ENCODE measurements at places on chromosomes 16 and 17.

GRCh38 chr17:81482673-81483072, 29.9 kb downstream of the ACTG1 start:
- DNase-seq: no peak

- no peak for DNase-seq
Observed at GRCh38 chr16:82059983-82060421, 24.9 kb downstream of the HSD17B2 start.

DNA sequence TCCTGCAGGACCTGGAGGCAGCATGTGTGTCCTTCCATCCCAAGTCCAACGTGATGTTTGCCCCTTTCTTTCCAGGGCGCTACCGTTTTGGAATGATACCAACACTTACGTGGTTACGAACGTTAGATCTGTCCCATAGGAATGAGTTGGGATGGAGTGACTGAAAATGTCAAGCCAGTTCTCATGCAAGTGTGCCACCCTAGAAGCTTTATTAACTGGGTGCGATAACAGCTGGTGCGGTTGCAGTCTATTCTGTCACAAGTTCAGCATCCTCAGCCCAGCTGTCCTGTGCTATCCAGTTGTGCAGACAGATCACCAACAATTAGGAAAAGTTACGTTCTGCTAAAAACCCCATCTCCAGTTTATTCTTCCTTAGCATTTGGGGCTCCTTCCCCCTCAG, 52.5 kb downstream of the BANP start:
- DNase-seq: no peak

DNA sequence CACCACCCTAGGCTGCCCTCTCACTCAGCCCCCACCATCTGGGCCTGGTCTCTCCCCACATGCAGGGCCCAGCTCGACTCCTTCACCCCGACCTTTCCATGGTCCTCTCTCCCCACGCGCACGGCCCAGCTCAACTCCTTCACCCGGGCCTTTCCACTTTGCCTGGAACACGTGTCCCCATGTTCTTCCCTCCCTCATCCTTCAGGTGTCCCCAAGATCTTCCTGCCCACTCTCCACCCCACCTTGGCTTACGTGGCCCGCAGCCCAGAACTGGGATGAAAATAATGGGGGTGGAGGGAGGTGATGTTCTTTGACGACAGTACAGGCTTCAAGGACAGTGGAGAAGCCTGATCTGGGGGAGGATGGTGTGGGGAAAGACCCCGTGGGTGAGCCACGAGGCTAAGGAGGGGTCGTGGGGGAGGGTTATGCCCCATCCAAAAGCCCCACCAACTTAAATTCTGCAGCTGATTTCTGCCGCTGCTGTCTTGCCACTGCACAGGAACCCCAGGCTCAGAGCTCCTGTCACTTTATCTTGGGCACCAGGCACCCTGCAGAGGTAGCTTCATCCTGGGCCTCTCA, 9.9 kb upstream of the MEAK7 start:
- DNase-seq: no peak

DNA sequence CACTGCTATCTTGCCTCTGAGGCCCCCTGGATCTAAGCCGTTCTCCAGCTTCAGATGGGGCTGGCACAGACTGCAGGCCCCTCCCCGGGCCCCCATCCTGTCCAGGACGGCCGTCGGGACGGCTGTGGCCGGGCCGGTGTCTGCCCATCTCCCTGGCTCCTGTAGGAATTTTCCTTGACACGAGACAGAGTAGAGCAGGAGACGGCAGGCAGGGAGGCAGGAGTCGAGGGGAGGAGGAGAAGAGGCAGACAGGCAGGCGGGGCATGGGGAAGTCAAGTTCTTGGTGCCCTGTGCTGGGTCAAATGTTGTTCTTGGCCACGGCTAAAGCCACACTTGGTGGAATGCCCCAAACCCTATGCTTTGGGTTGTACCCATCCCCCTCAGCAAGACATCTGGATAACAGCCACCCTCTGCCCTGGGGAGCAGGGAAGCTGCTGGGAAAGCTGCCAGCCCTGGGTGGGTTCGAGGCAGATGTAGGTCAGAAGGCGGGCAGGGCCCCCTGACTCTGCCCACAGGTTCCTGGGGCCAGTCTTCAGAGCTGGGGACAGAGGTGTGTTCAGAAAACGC, 4.0 kb downstream of the C1QTNF1 start:
- DNase-seq: peak; percentile 48

GRCh38 chr17:76725580-76726230, 701 bp downstream of the JMJD6 start:
- peak; percentile 85 for DNase-seq

DNA sequence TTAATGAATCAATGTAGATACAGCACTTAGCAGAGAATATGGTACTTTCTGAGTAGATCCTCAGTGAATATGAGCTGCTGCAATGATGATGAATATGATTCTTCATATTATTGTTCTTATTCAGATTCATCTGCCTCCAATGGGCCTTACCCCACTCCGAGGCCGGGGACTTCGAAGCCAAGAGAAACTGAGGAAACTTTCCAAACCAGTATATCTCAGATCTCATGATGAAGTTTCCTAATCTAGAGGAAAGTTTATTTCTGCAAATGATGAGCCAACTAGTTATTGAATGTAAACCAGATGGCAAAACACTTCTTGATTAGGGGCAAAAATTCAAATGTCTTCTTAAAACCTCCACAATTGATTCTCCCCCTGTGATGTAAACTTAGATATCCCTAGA, 23.3 kb downstream of the LYRM1 start:
- no peak for DNase-seq

DNA sequence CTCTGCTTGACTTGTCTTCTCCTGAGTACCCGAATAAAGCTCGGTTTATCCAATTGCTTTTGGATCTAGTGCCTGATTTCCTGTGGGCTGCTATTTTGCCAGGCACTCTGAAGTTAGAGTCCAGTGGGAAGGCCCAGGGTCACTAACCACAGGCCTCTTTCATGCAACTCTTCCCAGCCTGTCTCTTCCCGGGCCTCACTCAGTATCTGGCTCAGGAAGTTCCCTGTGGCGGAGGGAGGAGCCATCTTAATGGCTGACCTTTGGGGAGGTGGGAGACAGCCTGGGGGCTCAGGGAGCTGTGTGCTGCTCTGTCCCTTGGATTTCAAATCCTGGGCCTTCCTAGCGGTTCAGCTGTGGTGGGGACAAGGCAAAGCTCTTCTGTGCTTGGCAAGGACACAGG, 328.5 kb downstream of the SLC39A11 start:
- no peak for DNase-seq

DNA sequence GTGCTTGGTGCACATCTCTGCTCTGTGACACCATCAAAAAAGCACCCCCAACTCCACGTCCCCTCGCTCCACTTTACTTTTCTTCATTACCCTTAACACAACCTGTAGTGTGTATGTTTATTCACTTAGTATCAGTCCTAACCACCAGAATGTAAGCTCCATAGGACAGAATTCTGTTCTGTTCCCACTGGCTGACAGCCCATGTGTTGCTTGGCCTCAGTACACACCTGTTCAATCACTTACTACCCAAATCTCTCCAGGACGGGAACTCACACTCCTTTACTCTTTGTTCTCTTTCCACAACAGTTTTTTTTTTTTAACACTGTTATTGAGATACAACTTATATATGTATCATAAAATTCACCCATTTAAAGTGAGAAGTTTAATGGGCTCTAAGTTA, 119.6 kb downstream of the MAF start:
- DNase-seq: no peak

DNA sequence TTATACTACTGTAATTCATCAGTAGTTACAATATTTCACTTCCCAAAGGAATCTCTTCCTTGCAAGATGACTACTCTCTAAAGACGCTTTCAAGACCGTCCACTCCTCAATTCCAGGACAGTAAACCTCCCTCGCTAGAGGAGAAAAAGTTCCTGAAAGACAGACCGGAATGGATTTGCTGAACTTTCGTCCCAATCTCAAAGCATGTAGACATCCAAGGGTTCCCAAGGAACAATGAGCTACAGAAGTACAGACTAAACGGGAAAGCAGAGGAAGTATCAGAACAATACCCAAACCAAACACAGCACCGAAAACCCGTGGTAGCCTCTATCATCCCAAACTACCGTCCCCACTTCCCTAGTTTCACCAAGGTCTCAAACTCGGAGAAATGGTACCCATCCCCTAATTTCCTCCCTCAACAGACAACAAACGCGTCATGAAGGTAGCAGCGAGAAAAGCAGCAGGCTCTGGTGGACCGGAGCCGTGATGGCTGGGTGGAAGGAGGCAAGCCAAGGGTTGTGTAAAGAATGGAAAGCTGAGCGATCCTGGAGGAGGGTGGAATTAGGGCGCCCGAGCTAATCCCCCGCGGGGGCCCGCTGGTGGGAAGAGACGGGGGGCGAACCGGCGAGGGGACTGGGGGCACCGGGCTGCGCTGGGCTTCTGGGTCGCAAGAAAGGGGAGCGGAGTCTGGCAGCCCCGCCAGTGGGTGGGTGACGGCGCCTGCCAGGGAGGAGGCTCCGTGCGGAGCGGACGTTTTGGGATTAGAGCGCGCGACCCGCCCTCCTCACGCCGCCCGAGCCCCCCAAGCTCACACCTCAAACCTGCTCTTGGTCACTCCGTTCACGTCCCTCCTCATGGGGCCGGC, 647 bp downstream of the FBXL20 start:
- DNase-seq: peak; percentile 80

DNA sequence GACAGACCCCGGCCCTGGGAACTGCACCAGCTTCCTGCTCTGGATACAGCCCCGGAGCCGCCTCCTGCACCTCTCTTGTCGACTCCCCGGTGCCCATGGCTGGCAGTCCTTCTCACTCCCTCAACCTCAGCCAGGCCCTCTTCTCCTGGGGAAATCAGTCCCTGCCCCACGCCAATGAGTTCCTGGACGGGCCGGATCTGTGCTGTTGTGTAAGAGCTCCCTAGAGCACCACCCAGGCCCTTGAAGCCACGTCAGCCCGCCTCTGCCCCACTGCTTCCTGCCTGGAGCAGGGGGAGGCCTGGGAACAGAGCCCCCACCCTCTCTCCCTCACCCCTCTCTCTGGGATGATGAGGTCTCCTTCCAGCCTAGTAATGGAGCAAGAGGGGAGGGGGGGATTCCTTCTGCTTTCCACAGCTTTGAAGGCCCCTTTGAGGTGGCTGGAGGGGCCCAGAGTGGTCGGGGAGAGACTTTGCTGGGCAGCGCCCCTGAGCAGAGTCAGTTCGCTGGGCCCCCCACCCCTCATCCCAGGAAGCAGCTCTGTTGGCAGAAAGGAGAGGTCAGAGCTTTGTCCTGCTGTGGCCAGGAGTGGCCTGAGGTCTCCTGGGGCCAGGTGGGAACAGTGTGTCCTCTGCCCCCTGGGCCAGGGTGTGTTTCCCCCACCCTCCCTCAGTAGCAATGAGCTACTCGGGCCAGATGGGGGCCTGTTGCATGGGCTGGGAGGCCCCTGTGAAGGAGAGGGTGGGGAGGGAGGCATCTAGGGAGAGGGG, 3.8 kb downstream of the PRR29 start:
- DNase-seq: no peak

GRCh38 chr16:14475370-14476139, 154.5 kb downstream of the PARN start:
- no peak for DNase-seq

GRCh38 chr17:67452681-67453554, 75.8 kb downstream of the PITPNC1 start:
- no peak for DNase-seq

DNA sequence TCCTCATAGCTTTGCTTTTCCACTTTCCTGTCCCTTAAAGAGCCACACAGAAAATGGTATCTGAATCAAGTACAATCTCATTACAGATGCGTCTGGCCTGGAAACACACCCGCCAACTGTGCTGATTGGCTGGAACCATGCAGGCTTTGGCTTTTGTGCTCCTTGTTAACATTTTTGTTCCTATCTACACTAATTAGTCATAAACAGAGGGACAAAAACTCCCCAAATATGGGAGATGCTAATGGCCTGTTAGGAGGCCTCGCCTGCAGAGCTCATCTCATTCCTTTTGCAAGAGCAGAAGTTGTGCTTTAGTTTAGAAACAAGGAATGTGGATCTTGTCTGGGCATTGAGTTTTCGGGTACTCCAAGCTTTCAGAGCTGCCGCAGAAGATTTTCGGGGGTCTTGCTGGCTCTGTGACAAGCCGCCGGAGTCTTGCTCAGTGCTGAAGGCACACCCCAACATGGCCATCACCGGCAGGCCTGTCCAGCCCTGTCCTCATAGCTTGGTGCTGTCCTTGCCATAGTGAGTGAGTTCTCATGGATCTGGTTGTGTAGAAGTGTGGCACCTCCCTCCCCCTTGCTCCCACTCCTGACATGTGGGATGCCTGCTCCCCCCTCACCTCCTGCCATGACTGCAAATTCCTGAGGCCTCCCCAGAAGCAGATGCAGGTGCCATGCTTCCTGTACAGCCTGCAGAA, 69.8 kb downstream of the METRNL start:
- peak; percentile 25 for DNase-seq

DNA sequence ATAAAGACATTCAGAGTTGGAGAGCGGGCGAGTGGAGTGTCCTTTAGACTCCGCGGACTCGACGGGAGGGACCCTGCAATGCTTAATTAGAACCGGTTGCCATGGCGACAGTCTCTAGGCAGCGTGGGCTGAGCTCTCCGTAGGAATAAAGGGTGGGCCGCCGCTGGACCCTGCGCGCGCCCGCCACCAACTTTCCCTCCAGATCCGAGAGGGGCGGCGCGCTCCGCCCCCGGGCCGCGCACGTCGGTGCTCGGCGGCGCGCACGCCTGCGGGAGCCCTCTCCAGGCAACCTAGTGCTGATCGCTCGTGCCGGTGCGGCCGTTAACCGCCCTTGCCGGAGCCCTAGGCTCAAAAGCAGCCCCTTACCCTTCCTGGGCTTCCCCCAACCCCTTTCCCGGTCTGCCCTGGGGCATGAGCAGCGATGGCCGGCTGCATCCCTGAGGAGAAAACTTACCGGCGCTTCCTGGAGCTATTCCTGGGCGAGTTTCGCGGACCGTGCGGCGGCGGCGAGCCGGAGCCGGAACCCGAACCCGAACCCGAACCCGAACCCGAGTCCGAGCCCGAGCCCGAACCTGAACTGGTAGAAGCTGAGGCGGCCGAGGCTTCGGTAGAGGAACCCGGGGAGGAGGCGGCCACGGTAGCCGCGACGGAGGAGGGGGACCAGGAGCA, at the start of gene PPM1E:
Gene PPM1E (plus strand): TSS at position 278 of the 669 bp plus-strand sequence.
- DNase-seq: peak; percentile 98

DNA sequence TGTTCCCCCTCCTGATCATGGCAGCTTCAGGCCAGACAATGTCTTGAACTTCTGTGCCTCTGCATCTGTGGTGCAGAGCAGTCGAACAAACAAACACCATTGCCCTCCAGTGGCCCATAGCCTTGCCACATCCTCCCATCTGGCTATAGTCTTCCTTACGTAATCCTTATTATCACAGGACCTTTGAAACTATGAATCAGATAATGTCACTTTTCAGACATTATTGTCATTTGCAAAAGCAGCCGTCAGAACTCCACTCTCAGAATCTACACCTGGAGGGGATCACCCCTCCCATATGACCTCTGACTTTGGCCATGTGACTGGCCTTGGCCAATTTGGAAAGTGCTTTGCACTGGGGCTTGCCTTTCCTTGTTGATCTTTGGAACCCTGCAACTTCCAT, 387.3 kb downstream of the MAF start:
- DNase-seq: no peak

DNA sequence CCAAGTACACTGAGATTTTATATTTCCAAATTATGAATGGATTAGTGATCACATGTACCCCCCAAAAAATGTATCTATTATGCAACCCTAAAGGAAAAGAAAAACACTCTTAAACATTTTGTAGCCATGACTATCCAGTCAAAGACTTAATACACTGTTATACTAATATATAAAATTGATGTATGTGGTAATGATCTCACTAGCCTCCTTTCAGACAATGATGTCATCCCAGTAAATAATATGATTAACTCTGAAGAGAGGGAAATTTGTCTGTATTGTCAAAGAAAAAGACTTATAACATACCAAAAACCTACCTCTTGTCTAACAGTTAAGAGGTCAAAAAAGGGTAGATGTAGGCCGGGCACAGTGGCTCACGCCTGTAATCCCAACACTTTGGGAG, 80.7 kb downstream of the USP32 start:
- no peak for DNase-seq

- DNase-seq: no peak
Observed at GRCh38 chr17:73027130-73027741, 65.3 kb downstream of the SLC39A11 start.
